ENCODE measurements at places on chromosomes 7 and 10.

DNA sequence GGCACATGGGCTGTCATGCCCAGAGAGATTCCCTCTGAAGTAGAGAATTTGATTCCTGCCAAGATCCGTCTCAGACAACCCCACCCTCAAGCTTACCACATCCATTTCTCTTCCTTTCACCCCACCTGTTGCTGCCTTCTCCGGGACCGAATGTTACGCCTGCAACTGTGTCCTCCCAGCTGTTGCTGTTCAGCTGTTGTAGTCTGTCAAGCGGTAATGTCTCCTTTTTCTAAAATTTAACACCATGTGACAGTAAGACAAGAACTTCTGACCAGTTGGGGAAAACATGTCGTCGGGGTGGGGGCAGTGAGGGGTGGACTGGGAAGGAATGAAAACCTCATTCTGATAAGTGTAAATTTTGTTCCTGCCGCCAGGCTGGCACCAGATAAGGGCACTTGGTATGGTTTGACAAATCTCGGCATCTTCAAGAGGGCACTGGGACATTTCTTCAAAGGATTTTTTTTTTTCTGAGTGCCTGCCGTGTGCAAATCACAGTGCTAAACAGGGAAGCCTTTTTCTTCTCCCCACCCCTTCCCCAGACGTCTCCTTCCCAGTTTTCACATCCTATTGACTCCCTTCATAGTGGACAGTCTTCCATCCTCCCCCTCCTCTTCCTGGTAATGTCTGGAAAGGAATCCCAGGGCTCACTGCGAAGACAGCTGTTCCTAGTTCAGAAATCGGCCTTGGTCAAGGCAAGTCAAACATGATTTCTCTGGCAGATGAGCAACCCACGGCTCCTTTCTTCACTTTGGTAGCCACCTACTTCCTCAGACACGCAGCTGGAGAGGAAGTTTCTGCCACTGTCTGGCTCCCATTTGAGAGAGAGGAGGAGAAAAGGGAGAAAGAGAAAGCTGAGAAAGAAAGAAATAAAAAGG lies 5.0 kb upstream of the CELF2 start:
- no peak for DNase-seq

GRCh38 chr7:147483634-147484292 lies 1106.8 kb upstream of the C7orf33 start:
- DNase-seq = no peak

GRCh38 chr10:69817078-69817581 lies 15.4 kb downstream of the COL13A1 start:
- no peak for DNase-seq

DNA sequence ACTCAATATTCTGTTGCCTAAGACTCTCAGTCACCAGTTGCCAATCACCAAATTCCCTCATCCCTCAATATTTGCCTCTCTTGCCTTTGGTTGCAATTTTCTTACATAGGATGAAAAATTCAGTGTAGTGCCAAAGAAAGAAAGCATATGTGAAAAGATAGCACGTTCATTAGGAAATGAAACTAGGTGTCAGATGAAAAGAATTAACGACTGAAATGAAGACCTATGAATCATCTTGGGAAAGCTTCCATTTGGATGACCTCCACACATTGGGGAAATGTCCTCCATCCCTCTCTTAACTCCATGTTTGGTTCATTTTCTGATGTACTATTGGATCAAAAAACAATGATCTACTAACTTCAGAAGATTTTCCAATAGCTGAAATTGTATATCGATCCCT lies 145.1 kb upstream of the MEOX2 start:
- no peak for DNase-seq

GRCh38 chr10:26837139-26837538 lies 23.6 kb downstream of the ABI1 start:
- no peak for DNase-seq

- peak; percentile 22 for DNase-seq
These were observed 640.4 kb downstream of the TYW1 start for GRCh38 chr7:67637023-67637358.

- no peak for DNase-seq
These were observed 11.7 kb upstream of the TRIM8 start for GRCh38 chr10:102632394-102633111.

GRCh38 chr7:84188786-84189405 lies 5.7 kb downstream of the SEMA3A start:
- no peak for DNase-seq

DNA sequence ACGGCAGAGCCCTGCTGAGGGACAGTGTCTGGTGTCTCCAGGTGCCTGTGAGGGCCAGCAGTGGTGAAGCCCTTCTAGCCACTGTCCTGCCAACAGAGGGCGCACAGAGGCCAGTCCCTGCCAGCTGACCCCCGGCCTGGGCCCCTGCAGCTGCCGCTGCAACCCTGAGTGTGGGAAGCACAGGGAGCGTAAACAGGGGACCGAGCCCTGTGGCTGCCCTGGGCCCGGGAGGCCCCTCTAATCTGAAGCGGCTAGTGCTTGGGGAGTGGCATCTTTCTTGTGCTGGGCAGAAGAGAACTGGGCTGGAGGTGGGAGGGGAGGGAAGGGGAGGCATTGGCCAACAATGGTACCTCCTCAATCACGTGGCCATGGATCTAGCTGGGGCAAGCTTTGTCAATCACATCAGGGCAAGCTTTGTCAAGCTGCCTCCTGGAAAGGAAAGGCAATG lies 34.6 kb downstream of the TRIM8 start:
- peak; percentile 40 for DNase-seq

DNA sequence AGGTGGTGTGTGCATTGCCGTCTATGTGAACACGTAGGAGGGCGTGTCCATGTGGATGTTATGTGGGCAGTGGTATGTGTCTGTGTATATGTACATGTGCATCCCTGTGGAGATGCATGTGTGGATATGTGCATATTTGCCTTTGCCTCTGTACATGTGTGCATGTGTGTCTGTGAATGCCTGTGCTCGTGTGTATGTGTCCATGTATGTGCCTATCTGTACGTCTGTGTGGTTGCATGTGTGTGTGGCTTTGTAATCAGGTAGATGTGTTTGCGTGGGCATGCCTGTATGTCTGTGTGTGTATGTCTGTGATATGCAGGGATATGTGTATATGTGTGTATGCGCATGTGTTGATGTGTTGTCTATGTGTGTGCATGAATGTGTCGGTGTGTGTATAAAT lies 19.7 kb downstream of the ADCY1 start:
- no peak for DNase-seq

DNA sequence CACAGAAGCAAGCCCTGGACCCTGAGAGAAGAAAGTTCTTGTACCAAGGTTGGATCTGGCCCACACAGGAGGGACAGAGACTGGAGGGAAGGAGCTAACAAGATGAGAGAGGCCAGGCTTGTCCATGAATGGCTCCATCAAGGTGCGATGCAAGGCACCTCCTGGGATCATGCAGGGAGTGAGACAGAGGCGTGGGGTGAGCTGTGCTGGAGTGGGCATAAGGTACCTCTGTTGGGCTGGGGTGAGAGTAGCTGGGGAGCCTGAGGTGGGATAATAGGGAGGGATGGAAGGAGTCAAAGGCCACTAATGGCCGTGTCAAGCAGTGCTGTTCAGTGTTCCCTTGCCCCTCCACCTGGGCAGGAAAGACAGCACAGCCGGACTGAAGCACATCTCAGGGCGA lies 9.9 kb downstream of the TMEM72 start:
- DNase-seq = no peak

GRCh38 chr7:141416650-141417270 lies 134.4 kb upstream of the AGK start:
- DNase-seq = peak; percentile 85

DNA sequence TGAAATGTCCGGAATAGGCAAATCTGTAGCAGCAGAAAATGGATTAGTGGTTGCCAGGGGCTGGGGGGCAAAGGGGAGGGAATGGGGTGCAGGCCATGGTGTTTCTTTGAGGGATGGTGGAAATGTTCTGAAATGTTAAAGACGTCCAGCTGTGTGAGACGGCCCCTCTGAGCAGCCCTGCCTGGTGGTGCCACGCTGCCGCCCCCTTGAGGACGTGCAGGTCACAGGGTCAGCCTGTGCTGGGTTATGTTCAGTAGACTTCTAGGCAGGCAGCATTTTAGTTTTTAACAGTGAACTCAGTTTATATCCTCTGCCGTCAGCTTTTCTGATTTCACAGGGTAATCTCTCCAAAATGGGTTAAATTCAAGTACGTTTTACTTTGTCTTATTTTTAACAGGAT lies 9.4 kb downstream of the NUB1 start:
- no peak for DNase-seq

DNA sequence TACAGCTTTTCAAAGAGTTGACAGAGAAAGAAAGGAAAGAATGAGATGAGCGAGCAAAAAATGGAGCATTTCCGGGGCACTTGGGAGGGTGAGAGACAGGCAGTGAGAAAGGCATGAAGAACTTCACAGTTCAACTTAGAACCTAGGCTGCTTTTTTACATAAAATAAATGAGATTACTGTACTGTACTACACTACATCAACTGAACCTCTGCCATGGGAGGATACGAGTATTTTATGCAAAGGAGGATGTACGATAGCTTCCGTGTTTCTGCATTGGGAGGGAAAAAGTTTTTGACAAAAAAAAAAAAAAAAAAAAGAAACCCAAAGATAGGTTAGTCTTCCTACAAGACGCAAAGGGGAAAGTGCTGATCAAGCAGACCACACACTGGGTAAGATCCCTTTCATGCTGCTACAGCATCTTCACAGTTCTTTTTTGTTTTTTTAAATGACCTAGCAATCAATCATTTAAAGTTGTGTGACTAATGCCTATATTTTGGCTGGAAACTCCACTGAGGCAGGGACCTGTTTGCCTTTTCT lies 88.0 kb downstream of the RAPGEF5 start:
- no peak for DNase-seq

GRCh38 chr7:158024881-158025280 lies 562.7 kb downstream of the PTPRN2 start:
- no peak for DNase-seq

- DNase-seq = no peak
These were observed 24.6 kb upstream of the SGMS1 start for GRCh38 chr10:50648089-50648934.

- DNase-seq = no peak
These were observed 148.8 kb downstream of the CHRM2 start for GRCh38 chr7:137017221-137017620.

DNA sequence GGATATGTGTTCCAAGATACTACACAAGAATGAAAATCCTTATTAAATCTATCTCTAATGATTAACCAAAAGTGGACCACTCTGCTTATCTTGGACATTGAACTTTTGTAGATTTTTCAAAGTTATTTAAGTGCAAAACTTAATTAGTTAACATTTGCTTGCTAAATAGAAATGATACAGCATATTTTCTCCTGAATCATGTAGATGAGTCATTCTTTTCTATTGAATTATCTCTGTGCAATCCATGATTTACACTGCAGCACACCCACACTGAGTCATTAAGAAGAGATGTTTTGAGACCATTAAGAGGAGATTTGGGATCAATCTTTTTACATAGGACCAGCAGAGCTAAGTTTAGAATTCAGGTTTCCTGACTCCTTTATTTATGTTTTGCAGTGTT lies 6.6 kb upstream of the ABCC2 start:
- DNase-seq = no peak

DNA sequence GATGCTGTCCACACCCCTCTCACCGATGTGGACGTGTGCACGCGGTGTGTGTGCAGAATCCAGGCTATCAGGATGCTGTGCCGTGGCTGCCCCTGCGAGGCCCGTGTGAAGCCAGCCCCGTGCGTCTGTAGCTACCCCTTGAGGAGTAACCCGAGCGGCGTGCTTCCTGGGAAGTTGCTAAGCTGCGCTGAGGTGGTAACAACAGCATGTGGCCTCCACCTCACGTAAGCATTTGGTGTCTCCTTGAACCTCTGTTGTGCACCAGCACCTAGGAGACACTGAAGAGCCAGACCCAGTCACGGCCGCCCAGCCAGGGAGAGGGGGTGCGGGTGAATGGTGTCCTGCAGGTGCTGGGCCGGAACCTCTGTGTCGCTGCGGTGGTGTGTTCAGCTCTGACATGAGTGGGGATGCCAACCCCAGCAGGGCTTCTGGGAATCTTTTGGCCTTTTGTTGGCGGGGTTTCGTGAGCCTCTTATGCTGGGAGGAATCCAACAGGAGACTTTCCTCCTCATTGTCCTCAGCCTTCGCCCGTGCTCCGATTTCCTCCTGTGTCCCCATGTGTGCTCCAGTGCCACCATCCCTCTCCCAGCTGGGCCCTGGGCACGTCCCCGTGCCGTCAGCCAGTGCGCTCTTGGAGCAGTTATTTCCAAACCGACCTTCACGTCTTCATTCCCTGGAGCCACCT lies 60.4 kb downstream of the DNAJB6 start:
- DNase-seq = no peak

DNA sequence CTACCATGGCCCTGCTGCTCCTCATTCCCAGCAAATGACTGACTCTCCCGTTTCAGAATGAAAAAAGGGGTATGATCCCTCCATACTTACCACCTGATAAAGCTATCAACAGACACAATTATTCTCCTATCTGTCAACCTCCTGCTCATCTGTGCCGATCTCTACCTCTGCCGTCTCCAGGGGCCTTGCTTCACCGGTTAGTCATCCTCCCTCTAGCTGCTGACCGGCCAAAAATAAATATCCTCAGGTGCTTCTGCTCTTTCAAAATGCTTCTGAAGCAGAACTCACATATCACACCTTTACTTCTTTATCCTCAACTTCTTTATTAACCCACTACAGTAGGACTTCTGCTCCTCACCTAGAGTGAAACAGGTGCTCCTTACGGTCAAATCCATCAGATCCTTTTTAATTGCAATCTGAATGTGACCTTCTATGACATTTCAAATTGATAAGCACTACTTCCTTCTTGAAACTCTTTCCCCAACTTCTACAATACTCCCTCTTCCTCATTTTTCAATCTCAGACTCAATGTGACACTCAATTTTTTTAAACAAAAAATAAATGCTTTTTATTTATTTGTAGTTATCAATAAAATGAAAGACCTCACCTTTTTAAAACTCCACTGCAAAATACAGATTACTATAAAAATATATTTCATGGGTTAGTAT lies 63.2 kb downstream of the LMBR1 start:
- no peak for DNase-seq

GRCh38 chr7:73735528-73735905 lies 3.1 kb downstream of the ABHD11 start:
- no peak for DNase-seq

GRCh38 chr10:61642676-61643075 lies 20.1 kb upstream of the CABCOCO1 start:
- no peak for DNase-seq

DNA sequence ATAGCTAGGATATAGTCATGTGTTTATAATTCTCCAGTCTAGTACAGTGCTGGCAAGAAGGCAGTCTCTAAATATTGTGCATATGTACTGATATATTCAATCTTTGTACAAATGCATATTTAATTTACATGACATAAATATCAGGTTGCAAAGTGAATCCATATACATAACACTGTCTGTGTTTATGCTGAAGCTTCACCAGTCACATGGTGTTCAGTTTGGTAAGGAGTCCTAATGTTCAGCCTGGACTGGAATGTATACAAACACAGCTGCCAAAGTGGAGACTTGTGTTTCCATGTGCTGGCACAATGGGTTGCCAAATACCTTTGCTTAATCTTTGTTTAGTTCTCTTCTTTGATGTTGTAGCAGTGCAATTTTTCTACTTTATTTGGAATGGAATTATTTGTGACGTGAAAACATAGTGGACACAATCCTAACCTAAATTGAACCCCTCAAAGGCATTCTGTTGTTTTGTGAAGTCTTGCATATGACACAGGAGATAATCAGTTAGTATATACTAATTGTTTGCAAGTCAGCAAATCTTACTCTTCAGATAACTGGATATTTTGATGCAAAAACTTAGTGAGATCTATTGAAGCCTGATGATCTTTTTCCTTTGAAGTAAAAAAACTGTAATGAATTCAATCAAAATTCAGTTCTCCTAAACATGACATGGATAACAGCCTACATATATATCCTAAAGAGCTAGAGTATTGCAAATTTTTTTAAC lies 17.3 kb upstream of the ARL4A start:
- no peak for DNase-seq
